C1 segment of cervical spinal cord (tissue), 14 donors: ENCODE measurements at places on chromosomes 12 and 14.

DNA sequence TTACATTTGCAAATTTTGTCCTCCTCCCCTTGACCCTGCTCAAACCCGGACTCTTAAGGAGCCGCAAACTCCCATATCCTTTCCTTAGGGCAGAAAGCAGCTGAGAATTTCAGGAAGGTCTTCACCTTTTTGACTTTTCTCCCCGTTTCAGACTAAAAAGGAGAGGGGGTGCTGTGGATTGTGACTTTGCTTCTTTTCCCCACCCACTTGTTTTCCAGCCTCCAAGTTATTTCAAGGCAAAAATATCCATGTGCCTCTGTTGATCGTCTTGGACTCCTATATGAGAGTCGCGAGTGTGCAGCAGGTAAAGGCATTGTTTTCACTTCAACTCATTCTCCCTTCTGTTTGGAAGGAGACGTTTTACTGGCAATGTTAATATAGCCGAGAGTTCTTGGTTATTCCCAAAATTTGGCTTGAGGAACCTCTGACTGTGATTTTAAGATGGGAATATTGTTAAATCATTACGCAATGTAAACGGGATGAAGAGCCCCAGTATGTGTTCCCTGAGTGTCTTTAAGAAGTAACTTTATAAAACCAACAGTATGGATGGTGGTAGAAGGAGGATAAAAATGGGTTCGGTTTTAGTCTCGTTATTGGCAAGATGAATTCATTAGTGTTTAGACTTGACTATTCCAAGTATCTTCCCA, 663 bp downstream of the LRRK2 start:
- DNase-seq, result no peak

DNA sequence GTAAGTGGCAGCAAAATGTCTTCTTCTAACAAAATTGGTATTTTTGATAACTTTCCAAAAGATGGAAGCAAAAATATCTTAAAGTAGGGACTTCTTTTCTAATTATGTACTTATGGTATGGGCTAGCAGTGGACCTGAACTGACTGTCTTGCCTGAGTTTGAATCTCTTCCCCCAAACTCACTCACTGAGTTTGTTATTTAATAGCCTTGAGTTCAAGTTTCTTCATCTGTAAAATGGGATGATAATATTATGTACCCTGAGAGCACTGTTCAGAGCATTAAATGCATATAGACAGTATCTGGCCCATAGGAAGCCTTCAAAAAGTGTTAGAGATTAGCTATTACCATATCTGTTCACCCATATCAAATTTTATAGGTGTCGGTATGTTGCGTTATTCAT, 210.4 kb upstream of the NUDT4 start:
- DNase-seq, result no peak

DNA sequence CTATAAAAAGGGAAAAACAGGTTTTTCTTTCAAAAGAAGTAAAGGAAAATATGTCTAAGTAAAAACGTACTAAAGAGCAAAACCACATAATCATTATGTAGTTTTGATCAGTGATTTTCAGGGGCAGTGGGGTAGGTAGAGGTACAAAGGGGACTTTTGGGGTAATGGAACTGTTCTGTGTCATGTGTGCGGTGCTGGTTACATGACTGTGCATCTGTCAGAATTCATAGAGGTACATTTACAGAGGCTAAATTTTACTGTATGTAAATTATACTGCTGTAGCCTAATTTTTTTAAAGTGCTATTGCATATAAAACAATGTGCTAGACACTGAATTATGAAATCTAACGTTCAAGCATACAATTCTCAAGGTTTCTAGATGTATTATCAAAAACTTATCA, 2.0 kb downstream of the ESR2 start:
- no peak for DNase-seq

DNA sequence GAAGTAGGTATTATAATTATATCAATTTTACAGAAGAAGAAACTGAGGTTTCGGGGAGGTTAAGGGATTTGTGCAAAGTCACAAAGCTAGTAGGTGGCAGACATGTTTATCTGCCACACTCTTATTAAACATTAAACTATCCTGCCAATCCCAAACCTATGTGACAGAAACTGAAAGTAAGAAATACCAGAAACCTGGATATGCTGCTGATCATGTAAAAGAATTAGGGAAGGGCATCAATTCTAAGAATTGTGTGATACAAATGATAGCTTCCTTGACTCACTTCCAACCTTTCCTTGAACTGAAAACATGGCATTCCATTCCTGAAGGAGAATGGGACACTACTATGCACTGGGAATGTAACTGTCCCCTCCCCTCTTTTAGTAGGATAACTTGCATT, 16.9 kb downstream of the TAOK3 start:
- DNase-seq, result no peak

GRCh38 chr12:79534029-79534867, 156.5 kb downstream of the PAWR start:
- no peak for DNase-seq

GRCh38 chr12:34297790-34298164, 275.5 kb downstream of the ALG10 start:
- no peak for DNase-seq

GRCh38 chr14:35368139-35368460, 36.4 kb downstream of the NFKBIA start:
- DNase-seq, result no peak

GRCh38 chr12:121927813-121928212, 9.4 kb downstream of the CFAP251 start:
- DNase-seq, result no peak

GRCh38 chr12:95956557-95957145, 13.5 kb downstream of the AMDHD1 start:
- no peak for DNase-seq

DNA sequence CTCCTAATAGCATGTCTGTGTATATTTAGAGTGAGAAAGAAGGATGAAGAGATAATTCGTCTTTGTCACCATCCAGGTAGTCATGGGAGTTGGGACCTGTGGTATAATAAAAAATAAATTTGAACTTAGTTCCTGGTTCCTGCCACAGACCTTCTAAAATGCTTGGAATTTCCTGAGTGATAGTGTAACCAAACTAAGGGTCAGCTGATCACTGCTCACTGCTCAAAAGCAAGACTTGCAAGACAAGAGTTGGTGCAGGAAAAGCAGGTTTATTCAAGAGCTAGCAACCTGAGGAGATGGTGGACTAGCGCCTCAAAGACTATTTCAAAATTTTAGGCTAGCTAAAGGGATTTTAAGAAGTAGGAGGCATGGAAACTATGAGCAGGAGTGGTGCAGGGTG, 19.1 kb downstream of the ANG start:
- no peak for DNase-seq

GRCh38 chr12:106364261-106364660, 6.7 kb downstream of the POLR3B start:
- no peak for DNase-seq

DNA sequence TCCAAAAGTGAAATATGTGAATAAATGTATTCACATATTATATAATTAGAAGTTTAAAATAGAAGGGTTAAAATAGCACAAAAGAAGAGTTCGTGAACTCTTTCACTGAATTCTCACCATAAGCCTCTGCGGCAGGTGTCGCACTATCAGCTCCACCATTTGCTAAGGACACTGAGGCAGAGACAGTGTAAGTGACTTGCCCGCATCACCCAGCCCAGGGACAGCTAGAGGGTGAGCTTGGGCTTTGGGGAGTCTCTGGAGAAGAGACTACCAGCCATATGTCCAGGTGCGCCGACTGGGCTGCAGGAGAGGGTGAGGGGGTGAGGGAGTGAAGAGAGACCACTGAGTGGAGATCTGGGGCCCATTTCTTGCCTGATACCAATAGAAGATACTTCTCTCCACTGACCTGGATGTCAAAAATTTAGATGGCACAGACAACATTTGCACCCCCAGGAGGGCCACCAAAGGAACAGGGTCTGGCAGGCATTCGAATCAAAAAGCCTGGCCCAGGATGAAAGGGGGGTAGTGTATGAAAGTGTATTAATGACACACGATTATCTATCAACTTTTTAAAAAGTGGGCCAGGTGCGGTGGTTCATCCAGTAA, 28.5 kb downstream of the FAIM2 start:
- no peak for DNase-seq

DNA sequence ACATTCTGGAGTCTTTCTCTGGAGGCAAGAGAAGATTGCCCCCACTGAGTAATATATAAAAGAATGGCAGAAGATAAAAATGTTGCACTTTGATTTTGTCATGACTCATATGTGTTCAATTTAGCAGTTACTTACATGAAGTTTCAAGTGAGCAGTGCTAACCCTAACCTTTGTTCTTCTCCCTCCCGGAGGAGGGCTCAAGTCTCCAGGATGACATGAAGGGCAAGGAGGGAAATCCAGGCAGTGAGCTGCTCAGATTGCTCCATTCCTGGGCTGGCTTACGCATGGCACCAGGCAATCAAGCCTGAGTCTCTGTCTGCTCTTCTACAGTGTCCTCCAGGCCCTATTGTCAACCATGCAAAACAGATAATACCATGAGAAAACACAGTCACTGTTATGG, 322.3 kb downstream of the DUSP6 start:
- DNase-seq, result no peak

DNA sequence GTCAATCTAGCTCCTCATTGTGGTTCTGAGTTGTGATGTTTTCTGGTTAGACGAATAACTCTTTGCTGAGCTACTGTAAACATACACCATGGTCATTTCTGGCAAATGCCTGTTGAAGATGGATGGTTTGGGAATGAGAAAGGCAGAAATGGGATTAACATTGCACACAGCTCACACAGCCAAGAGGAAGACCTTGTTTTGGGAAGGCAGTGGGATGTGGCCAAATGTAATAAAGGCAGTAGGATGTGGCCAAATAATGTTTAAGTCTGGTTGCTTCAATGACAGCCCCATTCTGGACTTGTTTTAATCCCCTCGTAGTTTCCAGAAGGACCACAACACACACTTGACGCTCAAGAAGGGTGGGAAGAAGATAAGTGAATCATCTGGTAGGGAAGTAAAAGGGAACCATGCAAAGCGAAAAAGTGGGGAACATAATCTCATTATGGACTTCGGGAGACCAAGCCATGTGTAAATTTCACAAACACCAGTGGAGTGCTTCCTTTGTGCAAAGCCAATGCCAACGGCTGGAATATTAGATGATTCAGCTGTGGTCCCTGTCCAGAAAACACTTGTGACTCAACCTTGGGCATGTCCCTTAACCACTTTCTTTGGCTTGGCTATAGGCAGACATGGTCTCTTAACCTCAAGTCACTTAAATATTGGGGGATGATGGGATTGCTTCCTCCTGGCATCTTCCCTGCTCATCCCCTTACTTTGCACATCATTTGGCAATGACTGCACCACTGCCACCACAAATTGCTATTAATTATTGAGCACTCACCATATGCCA, 284.4 kb upstream of the CRY1 start:
- no peak for DNase-seq

DNA sequence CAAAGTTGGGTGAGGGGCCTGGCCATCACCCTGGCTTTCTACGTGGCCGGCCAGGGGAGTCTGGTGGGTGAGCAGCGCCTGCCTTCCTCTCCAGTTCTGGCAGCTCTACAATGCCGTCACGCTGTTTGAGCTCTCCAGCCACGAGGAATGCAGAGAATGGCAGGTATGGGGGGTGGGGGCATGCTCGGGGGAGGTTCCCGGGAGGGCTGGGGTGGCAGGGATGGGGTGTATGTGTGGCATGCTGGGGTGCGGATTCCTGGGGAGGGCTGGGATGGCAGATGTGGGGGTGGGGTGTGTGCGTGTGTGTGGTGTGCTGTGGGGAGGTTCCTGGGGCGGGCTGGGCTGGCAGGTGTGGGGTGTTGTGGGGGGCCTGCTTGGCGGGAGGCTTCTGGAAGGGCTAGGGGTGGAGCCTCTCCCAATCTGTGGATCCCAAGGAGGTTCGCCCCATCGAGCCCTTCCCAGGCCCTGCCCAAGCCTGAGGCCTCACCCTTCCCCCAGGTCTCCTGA, 18.5 kb downstream of the RHOF start:
- DNase-seq, result no peak

DNA sequence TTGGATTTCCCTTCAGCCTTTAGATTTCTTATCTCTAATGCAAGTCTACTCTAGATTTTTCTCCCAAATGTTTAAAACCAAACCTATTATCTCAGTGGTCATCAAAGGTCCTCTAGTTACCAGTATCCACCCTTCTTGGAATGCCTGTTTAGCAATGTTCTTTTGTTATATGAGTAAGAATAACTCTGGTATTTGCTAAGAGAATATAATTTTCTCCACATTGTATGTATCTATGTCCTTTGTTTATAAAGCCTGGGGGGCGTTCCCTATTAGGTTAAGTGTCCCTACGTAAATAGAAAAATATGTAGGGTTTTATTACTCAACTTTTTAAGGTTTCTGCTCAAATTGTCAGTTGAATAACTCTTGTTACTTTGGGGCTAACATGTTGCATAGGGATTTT, 27.3 kb downstream of the PPM1A start:
- no peak for DNase-seq

DNA sequence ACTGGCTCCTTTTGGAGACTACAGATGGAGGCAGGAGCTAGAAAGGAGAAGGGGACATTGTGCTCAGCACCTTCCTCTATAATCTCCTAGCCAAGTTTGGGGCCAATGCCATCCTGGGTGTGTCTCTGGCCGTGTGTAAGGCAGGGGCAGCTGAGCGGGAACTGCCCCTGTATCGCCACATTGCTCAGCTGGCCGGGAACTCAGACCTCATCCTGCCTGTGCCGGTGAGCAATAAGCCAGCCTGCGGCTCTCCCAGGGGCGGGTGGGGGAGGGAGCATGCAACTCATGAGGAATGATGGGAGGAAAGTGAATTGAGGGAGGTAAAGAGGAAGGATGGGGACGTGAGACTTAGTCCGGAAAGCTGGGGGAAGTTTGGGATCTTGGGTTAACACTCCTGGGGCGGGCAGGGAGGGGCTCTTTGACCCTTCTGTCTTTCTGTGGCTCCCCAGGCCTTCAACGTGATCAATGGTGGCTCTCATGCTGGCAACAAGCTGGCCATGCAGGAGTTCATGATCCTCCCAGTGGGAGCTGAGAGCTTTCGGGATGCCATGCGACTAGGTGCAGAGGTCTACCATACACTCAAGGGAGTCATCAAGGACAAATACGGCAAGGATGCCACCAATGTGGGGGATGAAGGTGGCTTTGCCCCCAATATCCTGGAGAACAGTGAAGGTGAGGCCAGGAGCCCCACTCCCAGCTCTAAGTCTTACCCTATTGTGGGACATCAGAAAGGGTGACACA, 3.3 kb downstream of the ENO2 start:
- no peak for DNase-seq

DNA sequence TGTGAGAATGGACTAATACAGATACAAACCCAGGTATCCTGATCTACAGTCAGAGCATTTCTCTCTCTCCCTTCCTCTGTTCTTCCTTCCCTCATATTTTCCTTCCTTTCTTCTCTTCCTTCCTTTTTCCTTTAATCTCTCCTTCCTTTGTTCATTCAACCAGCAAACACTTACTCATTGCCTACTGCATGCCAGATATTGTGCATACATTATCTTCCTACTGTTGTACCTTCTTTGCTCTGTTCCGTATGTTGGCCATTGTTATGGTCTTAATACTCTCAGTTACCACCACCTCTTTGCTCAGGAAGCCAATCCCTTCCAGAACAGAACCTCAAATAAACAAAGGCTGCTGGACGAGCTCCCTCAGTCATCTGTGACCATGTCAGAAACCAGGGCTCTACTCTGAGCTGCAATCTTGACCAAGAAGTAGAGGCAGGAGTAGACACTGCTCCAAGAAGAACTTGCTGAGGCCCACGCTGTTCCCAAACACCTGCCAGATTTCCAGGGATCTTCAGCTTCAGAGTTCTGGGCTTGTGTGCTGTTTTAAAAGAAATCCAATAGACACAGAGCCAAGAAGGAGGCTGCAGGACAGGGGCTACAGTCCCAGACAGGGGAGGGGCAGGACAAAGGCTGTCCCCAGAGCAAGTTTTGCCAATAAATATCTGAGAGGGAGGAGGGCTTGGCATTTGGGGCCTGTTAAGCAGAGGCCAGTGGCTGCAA, 526.7 kb upstream of the TBX3 start:
- DNase-seq, result no peak

- no peak for DNase-seq
These were observed 29.2 kb upstream of the FOS start for GRCh38 chr14:75249251-75249957.
